ENCODE measurements at places on chromosomes 16 and 17.
A peak's percentile ranks its signal among the peaks of the same experiment; 100 is the strongest.

DNA sequence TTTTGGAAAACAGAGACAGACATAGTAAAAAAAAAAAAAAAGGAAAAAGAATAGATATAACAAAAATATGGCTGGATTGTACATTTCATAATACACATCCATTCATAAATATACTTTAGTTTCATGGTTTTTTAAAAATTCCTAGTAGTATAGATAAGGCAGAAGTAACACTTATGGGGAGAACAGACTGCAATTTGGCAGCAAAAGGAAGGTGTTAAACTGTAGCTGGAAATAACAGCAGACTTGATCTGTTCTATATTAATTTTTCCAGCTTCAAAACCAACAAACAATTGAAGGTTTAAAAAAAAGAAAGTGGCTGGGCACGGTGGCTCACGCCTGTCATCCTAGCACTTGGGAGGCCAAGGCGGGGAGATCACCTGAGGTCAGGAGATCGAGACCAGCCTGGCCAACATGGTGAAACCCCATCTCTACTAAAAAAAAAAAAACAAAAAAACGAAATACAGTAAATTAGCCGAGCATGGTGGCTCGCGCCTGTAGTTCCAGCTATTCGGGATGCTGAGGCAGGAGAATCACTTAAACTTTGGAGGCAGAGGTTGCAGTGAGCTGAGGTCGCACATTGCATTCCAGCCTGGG, 191.8 kb downstream of the SPECC1 start:
- DNase-seq, result no peak

DNA sequence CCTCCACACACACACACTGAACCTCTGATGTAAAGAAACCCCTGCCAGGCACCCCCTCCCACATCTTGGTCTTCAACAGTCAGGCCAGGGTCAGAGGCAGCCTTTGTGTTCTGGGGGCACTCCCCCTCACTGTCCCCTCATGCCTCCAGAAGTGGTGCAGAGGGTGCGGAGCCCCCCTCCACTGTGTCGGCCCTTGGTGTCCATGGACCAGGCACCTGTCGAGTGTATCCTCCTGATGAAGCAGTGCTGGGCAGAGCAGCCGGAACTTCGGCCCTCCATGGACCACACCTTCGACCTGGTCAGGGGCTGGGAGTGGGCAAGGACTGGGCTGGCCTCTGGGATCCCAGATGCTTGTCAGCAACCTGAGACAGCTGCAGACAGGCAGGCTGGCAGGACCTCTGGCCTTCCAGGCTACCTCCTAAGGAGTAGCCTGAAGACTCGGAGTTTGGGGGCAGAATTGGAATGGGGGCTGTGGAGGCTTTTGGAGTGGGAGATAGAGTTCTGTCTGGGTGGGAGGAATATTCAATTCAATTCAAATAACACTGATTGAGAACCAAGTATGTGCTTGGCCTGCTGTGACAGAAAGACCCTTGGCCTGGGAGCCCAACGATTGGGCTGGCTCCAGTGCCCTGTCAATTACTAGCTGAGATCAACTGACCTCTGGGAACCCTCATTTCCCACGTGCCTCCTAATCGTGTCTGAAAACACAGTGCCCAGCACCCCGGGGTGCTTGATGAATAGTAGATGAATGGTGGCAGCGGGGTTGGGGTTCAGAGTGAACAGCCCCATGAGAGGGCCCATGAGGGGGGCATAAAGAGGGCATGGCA, 11.5 kb downstream of the GUCY2D start:
- no peak for DNase-seq

DNA sequence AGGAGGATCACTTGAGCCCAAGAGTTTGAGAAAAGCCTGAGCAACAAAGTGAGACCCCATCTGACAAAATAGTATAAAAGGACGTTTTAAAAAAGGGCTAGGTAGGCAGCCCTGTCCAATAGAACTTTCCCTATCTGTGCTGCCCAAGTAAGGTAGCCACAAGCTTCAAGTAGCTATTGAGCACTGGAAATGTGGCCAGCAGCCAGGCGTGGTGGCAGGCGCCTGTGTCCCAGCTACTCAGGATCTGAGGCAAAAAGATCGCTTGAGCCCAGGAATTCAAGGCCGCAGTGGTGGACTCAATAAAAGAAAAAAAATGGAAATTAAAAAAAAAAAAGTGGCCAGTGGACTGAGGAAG, 1.5 kb upstream of the NQO1 start:
- DNase-seq, result no peak

- no peak for DNase-seq
Observed at GRCh38 chr17:80639658-80640057, 95.0 kb downstream of the RPTOR start.

DNA sequence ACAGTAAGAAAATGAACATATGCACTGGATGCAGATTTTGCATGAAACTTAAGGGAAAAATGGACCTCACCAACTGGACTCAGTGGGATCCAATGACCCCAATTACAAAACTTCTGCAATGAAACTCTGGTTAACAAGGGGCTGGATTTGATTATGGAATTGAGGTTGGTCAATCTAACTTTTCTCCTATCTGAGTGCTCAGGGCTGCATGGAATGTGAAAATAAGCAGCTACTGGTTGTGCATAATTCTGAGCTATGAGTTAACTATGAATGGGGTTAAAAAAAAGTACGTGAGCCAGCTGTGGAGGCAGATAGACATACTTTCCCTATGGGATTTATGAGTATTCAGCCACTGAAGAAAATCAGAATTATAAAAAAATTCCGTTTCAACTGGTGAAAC, 9.2 kb downstream of the FAM20A start:
- no peak for DNase-seq

GRCh38 chr16:1105888-1106620, 10.0 kb upstream of the C1QTNF8 start:
- DNase-seq, result peak; percentile 88

DNA sequence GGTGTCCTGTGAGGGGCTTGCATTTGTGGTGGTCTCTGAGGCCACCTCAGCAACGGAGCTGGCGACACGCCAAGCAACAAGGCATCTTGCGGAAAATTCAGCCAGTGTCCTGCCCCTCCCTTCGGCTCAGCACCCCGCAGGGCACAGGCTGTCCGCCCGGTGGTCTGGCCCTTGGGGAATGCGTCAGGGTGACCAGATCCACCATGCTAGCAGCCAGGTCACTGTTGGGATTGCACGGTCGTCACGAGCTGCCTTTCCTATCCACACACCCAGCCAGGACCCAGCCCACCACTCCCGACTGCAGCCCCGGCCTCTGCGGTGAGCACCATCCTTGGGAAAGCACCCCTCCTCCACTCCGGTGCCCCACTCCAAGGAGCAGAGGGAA, 221.2 kb downstream of the NTN1 start:
- no peak for DNase-seq

DNA sequence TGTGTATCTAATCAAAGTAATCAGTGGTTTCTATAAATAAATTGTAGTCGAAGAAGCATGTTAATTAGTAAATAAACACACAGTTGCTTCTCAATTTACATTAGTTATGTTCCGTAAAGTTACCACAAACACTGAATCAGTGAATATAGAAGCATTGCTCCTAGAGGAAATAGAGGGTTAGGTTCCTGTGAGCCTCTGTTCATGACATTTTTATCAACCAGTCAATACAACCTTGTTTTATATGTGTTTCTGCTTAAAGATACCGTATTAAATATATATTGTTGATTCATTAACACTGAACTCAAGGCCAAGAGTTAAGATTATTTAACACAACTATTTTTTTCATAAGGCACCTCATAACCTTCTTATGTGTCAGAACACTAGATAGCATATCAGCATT, 134.3 kb downstream of the PPM1E start:
- no peak for DNase-seq

GRCh38 chr17:62631936-62632924, 4.8 kb downstream of the MRC2 start:
- DNase-seq, result no peak

DNA sequence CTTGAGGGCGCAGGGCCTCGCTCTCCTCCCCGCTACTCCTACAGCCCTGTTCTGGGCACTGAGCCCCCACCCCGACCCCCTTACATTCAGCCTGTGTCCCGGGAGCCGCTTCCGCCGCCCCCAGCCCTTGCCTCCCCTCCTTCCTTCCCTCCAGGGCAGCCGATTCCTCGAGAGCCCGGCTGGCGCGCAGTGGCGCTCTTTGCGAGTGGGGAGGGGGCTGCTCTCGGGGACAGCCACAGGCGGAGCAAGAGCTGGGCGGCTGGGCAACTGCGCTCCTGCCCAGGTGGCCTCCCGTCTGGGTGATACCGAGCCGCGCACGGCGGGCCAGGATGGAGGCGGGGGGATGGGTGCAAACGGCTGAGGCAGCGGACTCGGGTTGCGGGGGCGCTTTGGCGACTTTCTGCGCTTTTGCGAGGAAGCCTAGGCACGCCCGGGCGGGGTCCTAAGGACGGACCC, 1.2 kb downstream of the MMP15 start:
- DNase-seq, result no peak

- no peak for DNase-seq
Observed at GRCh38 chr16:80711406-80711805, 93.0 kb downstream of the CDYL2 start.

DNA sequence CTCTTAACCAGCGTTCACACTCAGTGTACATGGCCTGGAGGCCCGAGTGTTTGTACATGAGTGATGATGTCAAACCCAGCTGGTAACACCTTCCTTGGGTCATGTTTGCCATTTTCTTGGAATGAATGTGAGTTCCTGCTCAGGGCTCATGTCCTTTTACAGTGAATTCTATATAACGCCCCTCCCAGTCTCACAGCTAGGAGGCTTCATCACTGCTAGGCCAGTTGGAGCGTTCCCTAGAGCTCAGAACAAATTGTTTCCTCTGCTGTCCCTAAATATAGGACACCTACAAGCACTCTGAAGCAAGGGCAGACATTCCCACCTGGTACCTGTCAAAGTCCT, 5.5 kb downstream of the TIMM22 start:
- no peak for DNase-seq

DNA sequence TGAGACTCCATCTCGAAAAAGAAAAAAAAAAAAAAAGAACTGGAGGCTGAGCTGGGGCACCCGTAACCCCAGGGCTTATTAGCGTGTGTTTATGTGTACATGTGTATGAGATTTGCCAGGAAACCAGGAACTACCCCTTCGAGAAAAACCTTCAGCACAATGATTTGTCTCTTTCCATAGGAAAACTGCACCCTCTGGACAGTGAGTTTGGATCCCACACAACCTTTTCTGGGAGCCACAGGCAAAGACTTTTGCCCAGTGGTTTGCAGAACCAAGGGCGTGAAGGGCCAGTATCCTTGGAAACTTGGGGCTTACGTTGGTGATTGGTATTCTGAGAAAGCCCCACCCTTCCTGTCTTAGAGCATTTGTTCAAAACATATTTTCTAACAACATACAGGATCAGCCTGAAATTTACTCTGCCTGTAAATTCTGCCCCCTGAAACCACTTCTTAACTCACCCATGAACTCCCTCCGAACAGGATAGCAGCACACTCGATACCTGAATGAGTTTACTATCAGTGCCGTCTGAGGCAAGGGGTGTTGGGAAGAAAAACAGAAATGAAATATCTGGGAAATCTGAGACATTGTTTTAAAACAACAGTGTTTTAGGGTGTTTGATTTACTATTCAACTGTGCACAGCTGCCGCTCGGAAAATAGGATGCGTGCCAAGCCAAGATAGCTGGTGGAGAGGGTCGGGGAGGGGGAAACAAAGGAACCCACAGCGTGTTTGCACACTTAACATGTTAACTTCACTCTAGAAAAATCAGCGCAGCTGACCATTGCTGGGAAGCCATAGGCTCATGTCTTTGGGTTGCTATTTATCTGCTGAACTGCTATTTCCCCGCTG, 40.2 kb upstream of the MAF start:
- no peak for DNase-seq

GRCh38 chr17:6254036-6254435, 180.9 kb downstream of the AIPL1 start:
- DNase-seq, result peak; percentile 68

GRCh38 chr16:11238272-11239202, 17.5 kb downstream of the SOCS1 start:
- DNase-seq, result no peak

- DNase-seq, result peak; percentile 34
Observed at GRCh38 chr16:6682142-6682811, 650.4 kb upstream of the RBFOX1 start.

- no peak for DNase-seq
Observed at GRCh38 chr16:22973522-22973921, 159.6 kb downstream of the HS3ST2 start.

DNA sequence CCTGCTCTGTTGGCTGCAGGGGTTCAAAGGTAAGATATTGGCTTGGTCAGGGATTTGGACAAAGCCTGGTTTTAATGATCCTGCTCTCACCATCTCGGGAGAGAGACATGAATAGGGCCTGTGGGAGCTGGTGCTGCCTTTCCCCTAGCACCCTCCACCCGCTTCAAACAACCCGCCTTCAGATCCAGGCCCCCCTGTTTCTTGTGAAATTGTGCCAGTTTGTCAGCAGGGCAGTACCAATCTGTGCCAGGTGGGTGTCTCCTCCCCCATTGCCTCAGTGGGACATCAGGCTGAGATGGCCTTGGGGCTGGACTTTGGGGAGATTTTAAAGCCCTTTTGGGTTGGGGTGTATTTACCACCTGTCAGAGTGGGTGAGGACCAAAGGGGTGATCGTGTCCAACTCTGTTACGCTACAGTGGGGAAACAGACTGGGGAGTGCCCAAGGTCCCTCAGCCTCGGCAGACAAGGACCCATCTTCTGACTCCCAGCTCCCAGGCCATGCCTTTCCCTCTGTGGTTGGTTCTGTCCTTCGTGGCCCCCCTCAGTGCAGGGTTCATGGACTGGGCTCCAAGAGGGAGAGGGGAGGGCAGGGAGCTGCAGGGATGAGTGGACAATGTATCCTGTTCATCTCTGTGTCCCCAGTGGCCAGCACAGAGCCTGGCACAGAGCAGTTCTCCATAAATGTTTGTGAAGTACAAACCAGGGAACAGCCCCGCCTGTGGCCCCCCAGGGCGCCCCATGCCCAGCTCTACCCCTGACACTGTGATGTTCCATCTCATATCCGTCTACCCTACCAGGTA, 3.3 kb downstream of the ARHGAP23 start:
- DNase-seq, result no peak

DNA sequence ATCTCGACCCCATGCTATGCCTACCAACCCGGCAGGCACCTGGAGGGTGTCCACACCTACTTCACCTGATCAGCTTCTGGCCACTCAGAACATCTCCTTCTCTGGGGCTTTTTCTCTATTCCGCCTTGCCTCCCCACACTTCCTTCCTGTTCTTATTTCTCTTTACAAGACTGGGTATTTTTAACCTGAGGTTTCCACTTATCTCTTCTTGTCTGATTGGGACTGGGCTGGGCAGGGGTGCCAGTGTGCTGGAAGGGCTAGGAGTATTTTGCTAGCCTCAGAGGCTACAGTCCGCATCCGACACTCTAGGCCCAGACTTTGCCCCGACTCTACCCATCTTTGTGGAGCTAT, 26.2 kb upstream of the ZNF652 start:
- DNase-seq, result no peak

- peak; percentile 90 for DNase-seq
Observed at GRCh38 chr16:30984669-30985400, at the start of gene HSD3B7. Gene HSD3B7 (plus strand): TSS chr16:30985207. CDS start chr16:30985659, 452 bp downstream.

GRCh38 chr17:80464486-80464885, 11.9 kb downstream of the NPTX1 start:
- no peak for DNase-seq

All from cerebellum (tissue), 4 donors.